Type B pancreatic cell (in vitro differentiated cells): ENCODE measurements at places on chromosomes 2 and 18.

DNA sequence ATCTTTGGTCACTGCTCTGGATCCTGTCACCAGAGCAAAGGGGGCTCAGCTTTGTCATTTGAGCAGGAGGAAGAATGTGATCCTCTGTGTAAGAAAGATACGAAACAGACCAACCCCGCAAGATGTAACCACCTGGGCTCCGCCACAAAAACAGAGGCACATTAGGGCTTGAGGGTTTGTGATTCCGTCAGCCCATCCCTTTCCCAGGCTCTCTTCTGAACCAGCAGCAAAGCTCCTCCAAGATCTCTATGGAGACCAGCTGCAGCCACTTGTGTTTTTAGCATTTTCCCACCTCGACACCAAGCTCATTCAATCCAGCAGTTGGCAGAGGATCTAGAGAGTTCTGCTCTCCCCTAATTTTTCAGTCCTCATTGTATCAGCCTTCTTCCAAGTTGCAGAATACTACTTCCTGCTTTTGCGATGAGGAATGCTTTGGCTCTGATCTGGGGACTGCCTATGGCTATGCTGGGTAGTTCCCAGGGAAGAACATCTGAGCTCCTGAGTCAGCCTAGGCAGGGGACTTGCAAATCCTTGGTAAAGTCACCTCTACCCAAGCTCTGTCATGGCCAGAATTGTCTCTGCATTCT lies 139.6 kb upstream of the RAB12 start:
- DNase-seq = no peak
- H3K36me3 ChIP-seq = no peaks in the 10 kb centered on the region

DNA sequence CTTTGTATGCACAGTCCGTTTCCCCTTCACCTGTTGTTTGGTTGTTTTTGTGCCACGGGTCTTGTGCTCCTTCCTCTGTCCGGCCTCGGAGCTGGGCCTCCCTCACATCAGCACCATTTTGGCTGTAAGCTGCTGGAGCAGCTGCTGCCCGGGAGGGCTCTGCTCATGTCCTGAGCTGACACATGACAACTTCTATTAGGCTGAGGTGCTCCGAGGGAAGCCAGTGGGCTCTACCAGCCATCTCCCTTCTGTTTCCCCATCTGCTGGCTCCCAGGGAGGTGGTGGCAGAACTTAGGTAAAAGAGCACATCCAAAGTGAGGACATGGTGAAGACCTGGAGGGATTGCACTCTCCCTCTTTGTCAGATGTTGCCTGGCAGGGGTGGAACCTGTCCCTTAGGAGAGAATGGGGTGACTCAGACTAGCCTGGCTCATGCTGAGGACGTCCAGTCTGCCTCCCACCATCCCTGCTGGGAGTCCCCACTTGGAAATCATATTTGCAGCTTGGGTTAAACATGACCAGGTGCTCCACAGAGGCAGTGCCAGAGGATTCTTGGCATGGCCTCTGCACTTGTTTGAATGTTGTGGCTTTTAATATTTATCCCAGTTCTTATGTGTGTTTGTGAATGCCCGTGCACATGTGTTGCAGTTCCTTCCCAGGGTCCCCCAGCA lies 49.8 kb upstream of the TNP1 start:
- H3K4me3 ChIP-seq = no peak overlapping the region
- H3K27ac ChIP-seq = no peak overlapping the region
- H3K36me3 ChIP-seq = no peaks in the 10 kb centered on the region
- peaks cover 19% of the 10 kb centered on the region for H3K4me1 ChIP-seq
- no peak for DNase-seq

DNA sequence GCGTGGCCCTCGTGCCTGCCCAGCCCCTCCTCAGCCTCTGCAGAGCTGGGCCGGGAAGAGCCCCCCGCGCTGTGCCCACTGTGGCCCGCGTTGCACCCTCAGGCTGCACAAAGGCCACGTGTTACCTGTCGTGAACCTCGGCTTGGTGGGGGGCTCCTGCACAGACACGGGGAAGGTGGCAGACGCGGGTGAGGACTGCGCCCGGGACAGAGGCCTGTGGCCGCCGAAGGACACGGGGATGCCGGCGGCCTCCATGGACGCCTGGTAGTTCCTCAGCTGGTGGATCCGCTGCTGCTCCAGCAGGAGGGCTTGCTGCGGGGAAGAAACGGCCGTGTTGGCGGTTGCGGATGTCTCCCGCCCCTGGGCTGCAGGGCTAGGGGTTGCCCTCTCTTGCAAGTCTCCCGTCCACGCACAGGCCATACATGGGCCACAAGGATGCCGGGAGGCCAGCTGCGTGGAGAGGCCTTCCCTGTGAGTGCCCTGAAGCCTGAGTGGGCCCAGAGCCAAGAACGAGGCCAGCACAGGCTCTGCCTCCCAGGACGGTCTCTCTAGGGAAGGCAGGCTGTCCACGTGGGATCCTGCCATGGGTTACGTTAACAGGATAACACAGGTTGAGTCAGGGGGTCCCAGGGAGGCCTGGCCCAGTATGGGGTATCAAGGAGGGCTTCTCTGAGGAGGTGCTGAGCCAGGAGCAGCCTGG lies 263.7 kb downstream of the TWIST2 start:
- no peak overlapping the region for H3K27ac ChIP-seq
- H3K4me1 ChIP-seq = peaks cover 14% of the 10 kb centered on the region
- H3K27me3 ChIP-seq = no peaks in the 10 kb centered on the region
- no peak for DNase-seq

GRCh38 chr18:3062798-3063680 lies 50.1 kb upstream of the LPIN2 start:
- no peak overlapping the region for H3K4me3 ChIP-seq
- no peak overlapping the region for H3K27ac ChIP-seq
- DNase-seq = peak; percentile 58
- peaks cover 18% of the 10 kb centered on the region for H3K4me1 ChIP-seq
- H3K36me3 ChIP-seq = no peaks in the 10 kb centered on the region
- H3K27me3 ChIP-seq = no peaks in the 10 kb centered on the region

- H3K27ac ChIP-seq = no peak overlapping the region
- H3K4me1 ChIP-seq = peaks cover 19% of the 10 kb centered on the region
- no peaks in the 10 kb centered on the region for H3K27me3 ChIP-seq
- no peak for DNase-seq
Measured at GRCh38 chr2:54372361-54372760, 83.8 kb upstream of the SPTBN1 start.
